ENCODE measurements at places on chromosomes 2 and 18.

DNA sequence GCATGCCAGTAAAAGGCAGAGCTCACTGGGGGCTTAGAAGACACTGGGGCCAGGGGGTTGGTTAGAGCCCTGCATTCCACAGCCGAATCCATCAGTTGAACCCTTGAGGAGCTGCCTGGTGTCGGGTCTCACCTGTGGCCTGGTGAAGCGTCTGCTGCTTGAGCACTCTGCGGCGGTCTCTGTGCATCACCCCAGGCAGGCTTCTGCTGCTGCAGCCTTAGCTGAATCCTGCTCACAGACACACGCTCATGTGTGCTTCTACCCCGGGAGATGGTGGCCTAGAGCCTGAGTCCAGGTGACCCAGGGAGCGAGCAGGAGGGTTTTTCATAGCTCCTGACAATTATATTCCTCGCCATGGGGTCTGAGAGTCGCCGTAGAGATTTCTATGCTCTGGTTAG is 192.1 kb downstream of the MGAT5 start:
- no peak for DNase-seq

GRCh38 chr2:48235076-48235475 is 294.9 kb upstream of the STON1 start:
- DNase-seq: no peak

DNA sequence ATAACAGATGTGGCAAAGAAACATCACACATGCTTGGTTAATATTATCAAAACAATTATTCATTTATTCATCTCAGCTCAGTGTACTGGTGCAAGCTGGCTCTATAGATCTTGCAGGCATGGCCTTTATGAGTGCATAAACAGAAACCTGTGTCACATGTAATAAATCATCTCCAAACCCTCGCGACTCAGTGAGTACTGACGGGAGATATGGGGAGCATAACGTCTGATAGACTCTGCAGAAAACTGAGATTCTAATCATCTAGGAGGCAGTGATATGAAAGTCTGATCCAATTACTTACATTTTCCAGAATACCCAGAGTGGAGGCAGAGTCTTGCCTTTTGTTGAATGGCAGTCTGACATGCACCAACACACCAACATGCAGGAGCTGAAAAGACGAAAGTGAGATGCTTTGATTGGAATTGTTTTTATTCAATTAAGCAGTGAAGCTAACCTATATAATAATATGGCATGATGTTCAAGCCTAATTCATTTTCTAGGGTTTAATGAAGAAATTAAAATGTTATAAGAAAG is 416.8 kb downstream of the RNF144A start:
- no peak for DNase-seq

GRCh38 chr2:42752314-42752713 is 11.6 kb downstream of the OXER1 start:
- DNase-seq: no peak

DNA sequence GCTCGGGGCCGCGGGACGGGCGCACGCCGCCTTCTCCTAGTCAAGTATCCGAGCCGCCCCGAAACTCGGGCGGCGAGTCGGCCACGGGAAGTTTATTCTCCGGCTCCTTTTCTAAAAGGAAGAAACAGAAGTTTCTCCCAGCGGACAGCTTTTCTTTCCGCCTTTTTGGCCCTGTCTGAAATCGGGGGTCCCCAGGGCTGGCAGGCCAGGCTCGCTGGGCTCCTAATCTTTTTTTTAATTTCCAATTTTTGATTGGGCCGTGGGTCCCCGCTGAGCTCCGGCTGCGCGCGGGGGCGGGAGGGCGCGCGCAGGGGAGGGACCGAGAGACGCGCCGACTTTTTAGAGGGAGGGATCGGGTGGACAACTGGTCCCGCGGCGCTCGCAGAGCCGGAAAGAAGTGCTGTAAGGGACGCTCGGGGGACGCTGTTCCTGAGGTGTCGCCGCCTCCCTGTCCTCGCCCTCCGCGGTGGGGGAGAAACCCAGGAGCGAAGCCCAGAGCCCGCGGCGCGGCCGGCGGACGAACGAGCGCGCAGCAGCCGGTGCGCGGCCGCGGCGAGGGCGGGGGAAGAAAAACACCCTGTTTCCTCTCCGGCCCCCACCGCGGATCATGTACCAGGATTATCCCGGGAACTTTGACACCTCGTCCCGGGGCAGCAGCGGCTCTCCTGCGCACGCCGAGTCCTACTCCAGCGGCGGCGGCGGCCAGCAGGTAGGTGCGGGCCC is 617 bp downstream of the FOSL2 start:
- no peak for DNase-seq

DNA sequence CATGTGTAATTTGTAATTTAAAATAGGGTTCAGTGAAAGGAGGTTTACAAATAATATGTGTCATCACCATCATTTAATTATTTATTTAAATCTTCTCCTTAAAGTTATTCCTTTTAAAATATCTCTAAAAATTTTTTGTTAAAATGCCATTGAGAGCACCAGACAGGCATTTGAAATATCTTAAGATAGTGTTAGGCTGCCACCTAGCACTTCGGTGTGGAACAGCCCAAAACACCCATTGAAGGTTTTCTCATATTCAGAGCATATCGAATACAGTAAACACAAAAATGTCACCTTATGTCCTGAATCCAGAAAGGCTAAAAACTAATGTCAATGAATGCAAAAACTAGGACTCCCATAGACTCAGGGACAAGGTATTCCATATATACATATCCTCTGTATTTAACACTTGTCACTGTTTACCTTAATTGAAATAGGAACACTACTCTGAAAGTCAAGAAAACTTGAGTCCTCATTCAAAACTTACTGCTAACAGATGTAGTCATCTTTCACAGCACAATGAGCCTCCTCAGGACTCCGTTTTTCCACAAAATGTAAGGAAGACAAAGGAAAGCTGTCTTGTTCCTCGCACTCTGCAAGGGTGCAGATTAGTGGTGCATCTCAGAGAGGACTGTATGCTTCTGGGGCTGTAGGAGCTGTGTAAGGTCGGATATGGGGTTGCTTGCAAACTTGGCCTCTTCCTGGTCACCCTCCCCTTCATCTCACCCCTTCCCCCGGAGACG is 329.5 kb downstream of the PAX3 start:
- DNase-seq: no peak

DNA sequence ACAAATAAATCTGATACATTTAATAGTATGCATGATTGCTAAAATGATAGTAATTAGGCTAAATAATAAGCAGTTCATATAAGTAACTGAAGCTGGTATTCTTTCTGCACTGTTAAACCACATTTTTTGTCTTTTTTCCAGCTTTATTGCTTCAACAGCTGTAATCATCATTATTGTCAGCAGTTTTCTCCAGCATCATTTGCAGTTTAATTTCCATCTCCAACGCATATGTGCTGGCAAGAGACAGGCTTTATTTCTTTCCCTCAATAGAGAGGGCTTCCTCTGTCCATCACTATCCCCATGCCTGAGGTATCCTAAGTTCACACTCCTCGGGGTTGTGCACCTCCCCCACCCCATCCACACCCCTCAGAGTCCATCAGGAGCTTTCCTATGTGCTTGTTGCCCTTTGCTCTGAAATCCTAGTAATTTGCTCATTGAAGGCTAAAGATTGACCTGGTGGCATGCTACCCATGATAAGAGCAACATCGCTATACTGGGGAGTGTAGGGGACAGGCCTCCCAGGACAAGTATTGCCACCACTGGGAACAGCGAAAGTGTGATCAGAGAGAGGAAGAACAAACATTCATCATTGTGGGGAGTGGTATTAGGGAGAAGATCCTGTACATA is 37.1 kb downstream of the B4GALT6 start:
- no peak for DNase-seq

DNA sequence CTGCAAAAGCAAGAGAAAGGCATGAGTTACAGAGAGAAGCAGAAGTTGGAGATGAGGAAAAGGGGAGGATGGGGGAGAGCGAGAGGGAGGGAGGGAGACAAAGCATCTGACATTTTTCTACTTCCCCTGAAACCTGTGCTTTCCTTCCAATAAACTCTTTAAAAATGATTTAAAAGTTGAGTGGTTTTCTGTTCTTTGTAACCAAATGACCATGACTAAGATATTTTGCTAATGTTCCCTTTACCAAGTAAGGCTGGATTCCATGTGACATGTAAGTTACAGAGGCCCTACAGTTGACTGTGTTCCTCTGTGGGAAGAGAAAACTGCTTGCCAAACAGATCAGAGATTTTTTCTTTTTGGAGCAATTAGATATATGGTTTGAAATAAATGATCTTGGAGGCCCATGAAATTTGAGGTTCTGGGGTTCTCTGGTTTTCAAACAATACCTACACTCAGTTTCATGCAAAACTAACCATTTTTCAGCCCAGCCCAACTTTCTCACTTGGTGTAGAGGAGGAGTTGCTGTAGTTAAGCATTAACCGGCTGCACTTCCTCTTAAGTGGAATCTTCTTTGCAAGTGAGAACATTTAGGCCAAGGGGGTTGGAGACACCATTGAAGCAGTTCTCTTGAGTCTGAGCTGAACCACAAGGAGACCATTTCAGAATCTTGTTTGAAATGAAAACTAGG is 34.5 kb downstream of the INSIG2 start:
- DNase-seq: no peak

DNA sequence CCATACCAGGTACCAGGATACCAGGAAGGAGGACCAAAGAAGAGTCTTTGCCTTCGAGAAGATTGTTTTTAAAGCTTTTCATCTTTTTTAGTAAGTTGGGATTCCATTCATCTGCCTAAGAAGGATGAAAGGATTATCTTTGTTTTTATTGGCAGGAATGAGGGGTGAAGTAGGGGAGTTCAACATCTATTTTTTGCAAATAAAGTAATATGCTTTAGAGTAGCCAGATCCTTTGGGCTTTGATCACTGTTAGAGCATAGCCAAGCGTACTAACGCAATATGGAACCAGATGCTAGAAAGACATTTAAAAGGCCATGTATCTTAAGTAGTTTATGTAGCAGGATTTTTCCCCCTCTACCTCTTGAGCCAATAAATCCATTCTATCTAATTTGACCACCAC is 133.0 kb downstream of the PRPF40A start:
- DNase-seq: no peak

- no peak for DNase-seq
Measured at GRCh38 chr2:239674101-239674980, 273.5 kb upstream of the HDAC4 start.

DNA sequence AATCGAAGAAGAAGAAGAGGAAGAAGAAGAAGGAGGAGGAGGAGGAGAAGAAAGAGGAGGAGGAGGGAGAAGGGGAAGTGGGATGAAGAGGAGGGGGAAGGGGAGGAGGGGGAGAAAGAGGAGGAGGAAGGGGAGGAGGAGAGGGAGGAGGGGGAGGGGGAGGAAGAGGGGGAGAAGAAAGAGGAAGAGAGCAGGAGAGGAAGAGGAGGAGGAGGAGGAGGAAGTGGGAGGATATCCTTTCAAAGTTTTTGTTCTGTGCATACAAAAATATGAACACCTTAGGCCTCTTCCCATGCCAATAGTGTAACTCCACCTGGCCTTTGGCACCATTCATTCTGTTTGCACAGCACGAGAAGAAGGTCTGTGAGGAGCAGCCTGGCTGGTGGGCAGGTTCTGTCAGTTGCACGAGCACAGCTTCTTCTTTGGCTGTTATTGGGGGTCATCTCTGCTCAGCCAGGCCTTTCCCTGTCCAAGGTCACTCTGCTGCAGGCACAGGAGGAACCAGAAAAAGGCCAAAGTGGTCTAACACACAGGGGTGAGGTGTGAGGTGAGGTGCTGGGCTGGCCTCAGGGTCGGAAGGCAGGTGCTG is 25.8 kb upstream of the PLB1 start:
- no peak for DNase-seq

DNA sequence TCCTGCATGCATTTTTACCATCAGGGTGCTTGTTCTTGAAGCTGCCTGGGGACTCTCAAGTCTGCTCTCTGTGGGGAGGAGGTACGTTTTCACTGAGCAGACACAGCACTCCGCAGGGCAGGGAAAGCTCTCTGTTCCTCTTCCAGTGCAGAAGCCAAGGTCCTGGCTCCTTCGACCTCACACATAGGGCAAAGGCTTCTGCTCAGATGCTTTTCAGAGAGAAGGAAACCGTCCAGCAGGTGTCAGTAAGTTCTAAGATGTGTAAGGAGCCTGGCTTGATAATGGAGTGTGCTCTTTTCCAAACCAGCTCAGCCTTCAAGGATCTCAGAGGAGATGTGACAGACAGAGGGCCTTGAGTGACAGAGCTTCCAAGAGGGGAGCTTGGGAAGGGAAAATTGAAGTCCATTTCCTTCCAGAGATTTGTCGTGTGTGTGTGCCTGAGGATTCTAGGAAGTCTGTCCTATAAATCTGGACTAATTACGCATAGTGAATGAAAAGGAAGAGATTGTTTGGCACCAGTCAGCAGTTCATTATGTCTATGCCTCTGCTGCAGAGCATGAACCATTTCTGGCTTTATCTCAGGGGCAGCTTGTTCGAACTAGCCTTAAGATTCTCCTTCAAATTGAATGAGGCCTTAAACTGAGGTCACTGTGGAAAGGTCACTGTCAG is 67.3 kb upstream of the UPP2 start:
- no peak for DNase-seq

GRCh38 chr2:58377181-58377580 is 136.1 kb upstream of the FANCL start:
- DNase-seq: no peak

- no peak for DNase-seq
Measured at GRCh38 chr2:201369775-201370174, 12.6 kb upstream of the FLACC1 start.

DNA sequence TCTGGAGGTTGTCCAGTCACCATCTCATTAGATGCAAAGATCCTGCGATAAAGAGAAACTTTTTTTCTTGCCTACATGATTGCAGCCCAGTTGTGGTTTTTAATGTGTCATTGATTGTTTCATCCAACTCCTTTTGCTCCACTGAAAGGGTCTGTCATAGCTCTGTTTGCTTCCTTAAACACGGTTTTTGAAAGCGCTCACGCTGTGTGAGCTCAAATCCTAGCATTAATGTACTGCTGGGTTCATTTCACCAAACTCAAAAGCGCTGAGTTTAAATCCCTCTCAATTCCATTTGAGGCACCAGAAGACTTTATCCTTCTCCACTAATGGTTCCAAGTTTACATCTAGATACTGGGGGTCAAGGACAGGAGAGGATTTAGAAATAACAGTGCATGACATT is 53.6 kb downstream of the CDK15 start:
- DNase-seq: no peak

- no peak for DNase-seq
Measured at GRCh38 chr18:44911773-44912172, 231.1 kb downstream of the SETBP1 start.

- DNase-seq: no peak
Measured at GRCh38 chr18:56373601-56374000, 264.8 kb downstream of the TXNL1 start.

- DNase-seq: no peak
Measured at GRCh38 chr18:62452280-62452831, 70.5 kb upstream of the ZCCHC2 start.

- peak; percentile 24 for DNase-seq
Measured at GRCh38 chr2:30266051-30266621, 34.8 kb downstream of the LBH start.

GRCh38 chr2:112602917-112603316 is 18.5 kb downstream of the CHCHD5 start:
- no peak for DNase-seq
